ENCODE measurements at places on chromosomes 2 and 18. TPM values are rescaled to one million over a fixed set of nuclear protein-coding genes. Genes with fewer than 3 reads are reported as not detected.

Gene SYT4
- total RNA-seq, result not detected

Gene CCDC121
- 1.7 TPM for total RNA-seq

Gene CTAGE1
- total RNA-seq, result not detected

Gene UGT1A8
- total RNA-seq, result 0.12 TPM

Gene CMPK2
- total RNA-seq, result 15.4 TPM

Gene GALNT5
- 7.2 TPM for total RNA-seq

Gene TEKT4
- not detected for total RNA-seq
